Stimulated activated CD8-positive, alpha-beta memory T cell treated with anti-CD3 and anti-CD28 coated beads, Interleukin-4, amount 100 ng/mL, for 48 hours (primary cell): ENCODE measurements at places on chromosomes 4 and X.

DNA sequence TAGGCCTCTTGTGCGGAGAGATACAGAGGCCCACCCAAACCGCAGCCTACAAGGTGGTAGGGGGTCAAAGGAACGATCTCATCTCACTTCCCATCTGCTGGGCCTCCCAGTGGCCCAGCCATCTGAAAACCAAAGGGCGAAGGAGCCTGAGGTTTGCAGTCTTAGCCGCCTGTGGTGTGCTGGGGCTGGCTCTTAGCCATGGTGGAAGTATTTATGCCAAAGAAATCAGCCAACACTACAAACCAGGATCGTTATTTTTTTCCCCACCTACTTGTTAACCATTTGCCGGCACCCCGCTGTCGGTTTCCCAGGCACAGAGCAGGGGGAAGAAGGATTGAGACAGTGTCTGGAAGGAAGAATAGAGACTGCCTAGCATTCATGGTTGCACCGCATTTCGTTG, 30.9 kb upstream of the CDKL5 start:
- no peak for DNase-seq

DNA sequence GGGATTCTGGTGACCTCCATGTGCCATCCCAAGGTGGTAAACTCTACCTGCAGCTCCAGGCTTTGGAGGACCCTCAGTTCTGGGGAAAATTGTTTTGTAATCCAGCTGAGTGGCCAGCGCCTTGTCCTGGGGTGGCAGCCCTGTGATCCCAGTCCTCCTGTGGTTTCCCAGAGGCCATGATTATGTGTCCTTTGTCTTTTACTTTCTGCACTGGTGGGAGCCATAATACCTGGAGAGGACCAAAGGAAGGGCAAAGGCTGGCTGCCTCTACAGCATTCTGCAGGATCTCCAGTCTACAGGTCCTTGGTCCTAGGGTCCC, 64.0 kb downstream of the NBDY start:
- DNase-seq = no peak

- no peak for DNase-seq
These were observed 228.5 kb upstream of the RASGEF1B start for GRCh38 chr4:81700189-81700588.

DNA sequence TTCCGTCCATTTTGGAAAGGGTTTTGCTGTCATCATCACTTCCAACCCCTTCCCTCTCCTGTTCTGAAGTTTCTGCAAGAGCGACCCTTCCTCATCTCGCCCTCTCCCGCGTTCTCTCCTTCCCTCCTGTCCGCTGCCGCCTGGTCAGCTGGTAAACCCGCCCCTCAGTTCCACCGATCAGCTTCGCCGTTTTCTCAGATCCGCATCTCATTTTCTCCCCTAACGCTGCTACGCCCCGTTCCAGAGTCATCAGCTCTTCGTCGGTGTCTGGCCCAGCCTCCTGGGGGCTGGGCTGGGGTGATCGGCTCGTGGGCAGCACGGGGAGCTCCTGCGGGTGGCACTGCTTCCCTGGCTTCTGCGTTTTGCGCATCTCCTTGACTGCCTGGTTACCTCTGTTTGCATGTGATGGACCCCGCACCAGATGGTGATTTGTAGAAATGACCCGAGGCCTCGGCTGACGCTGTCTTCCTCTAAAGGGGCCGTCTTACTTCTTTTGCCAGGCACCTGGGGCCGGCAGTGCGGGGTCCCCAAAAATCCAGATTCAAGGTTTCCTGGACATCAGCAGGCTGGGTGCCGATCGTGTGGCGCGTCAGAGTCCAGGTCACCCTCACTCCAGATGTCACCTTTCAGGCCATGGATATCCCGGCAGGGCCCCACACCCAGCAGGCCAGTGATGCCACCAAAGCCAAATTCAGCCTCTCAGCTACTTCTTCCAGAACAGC, 13.4 kb downstream of the CTBP1 start:
- no peak for DNase-seq

DNA sequence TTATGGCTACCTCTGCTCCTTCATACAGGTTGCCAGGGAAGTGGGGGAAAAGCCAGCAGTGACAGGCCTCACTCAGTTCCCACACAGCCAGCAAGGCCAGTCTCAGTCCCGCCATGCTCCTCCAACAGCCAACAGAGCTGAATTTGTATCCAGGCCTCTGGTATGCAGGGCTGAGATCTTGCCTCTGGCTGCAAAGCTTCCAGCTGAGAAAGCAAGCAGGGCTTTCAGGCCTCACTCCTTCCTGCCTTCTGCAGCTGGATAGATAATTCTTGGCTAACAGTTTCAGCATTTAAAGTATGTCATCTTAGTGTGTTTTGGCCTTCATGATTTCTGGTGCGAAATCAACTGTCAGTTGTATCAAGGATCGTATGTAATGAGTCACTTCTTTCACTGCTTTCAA, 103.6 kb downstream of the GNL3L start:
- DNase-seq = no peak

DNA sequence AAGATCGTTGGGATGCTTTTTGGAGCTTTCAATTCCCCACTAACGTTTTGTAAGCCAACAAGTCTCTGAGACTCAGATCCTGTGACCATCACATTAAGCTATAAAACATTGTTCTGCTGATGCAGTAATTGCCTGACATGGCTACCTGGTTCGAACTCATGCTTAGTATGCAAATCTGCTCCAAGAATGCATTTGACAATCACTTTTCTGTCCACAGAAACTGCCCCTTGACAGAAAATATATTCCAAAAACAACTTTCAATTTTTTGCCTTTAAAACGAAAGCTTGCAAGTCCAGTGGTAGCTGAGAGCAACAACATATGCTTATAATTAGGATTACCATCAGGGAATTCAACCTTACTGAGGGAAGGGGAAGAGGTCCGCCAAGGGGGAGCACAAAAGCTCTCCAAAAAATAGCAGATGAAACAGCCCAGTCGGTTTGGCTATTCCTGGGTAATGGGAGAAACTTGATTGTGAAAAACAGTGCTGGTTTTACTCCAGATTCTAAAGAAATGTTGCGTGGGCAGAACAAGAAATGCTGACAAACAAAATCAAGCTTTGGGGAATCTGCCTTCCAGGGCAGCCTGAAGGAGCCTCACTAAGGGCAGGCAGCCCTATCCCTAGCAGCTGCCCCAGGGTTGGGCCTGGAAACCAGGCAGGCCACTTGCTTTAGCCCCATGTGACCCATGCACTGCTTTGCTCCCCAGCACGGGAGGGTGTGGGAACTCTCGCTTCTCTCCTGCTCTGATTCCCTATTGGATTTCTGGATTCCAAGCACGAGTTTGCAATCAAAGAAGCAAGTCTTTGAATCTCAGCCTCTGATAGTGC, 160.7 kb upstream of the LDB2 start:
- DNase-seq = no peak

DNA sequence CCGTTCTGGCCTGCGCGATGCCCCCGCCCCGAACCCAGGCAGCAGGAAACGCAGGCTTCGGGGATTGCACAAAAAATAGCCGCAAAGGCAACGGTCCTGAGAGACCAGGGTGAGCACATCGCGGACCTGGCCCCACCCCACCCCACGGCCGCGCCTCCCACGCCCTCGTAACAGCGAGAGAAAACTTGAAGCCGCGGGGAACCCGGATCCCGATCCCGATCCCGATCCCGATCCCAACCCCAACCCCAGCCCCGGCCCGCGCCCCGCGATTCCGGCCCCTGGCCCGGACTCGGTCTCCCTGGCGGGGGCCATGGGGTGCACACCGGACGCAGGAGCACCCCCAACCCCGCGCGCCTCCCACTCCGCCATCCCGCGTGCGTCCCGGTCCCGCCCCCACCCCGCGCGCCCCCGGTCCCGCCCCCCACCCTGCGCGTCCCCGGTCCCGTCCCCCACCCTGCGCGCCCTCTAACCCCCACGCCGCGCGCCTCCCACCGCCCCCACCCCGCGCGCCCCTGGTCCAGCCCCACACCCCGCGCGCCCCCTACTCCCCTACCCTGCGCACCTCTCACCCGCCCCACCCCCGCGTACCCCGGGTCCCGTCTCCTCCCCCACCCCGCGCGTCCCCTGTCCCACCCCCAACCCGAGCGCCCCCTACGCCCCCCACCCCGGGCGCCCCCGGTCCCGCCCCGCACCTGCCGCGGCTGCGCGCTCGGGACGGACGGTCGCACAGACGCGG, 29.0 kb downstream of the NOP14 start:
- DNase-seq = peak; percentile 70

GRCh38 chr4:108433832-108434231, 186.5 kb upstream of the RPL34 start:
- DNase-seq = no peak

- peak; percentile 37 for DNase-seq
These were observed 552 bp downstream of the ADH5 start for GRCh38 chr4:99088023-99088449.

- no peak for DNase-seq
These were observed 8.9 kb upstream of the ADGRG4 start for GRCh38 chrX:136291824-136292223.

GRCh38 chr4:7941111-7941964, 1.7 kb upstream of the AFAP1 start:
- no peak for DNase-seq

DNA sequence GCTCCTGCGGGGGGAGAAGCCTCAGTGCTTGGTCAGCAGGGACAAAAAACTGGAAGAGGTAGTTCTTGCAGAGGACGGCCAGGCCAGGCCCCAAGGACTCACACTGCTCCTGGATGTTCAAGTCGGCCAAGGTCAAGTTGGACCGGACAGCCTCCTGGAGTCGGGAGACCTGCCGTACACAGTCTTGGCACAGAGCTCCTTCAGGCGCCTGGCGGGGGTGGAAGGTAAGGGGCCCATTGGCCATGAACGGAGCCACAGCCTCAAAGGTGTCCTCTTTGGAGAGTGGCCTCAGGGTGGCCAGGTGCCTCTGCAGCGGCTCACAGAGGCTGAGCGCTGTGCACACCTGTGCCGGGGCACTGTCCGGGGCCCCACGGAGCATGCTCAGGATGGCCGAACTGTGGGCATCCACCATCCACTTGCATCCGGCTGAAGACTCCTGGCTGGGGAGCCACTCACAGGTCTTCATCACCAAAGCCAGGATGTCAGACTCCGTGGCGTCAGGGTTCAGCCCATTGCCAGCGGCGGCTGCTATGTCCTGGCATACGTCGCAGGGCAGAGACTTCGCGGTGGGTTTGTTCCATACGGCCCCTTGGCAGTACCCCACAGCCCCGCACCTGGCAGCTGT, 477 bp downstream of the PSAPL1 start:
- no peak for DNase-seq

- no peak for DNase-seq
These were observed 227.4 kb upstream of the BCOR start for GRCh38 chrX:40325161-40325560.

DNA sequence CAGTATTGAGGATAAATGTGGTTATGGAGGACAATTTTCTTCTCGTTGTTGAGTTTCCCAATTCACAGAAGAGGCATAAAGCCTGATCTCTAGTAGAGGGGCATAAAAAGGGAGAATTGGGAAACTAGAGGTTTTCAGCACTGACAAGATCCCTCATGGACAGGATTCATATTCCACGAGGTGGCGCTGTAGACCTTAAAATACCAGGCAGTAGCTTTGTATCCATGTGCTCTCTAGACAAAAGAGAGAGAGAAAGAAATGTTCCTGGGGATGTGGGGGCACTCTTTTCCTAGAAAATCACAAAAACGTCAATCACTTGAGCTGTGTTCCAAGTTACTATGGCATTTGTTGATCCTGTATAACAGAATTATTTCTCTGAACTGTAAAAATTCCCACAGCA, 128.3 kb downstream of the MAGEE1 start:
- peak; percentile 30 for DNase-seq

- no peak for DNase-seq
These were observed 6.2 kb downstream of the JADE3 start for GRCh38 chrX:46918434-46918833.

- DNase-seq = no peak
These were observed 101.2 kb upstream of the DUSP21 start for GRCh38 chrX:44742480-44743155.

DNA sequence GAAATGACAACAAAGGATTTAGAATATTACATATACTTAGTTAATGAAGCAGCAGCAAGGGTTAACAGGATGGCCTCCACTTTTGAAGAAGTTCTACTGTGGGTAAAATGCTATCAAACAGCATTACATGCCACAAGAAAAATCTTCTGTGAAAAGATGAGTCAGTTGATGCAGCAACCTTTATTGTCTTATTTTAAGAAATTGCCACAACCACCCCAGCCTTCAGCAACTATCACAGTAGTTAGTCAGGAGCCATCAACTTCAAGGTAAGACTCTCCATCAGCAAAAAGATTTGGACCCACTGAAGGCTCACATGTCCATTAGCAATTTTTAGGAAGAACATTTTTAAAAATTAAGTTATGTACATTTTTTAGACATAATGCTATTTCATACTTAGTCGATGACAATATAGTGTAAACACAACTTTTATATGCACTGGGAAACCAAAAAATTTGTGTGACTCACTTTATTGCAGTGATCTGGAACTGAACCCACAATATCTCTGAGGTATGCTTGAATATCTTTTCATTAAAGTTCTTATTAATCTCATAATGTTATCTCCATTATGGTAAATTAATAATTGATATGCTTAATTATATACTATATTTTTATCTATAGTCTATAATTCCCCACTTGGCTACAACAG, 81.2 kb downstream of the SPCS3 start:
- no peak for DNase-seq

GRCh38 chr4:110109455-110109854, 89.0 kb downstream of the ELOVL6 start:
- DNase-seq = no peak

DNA sequence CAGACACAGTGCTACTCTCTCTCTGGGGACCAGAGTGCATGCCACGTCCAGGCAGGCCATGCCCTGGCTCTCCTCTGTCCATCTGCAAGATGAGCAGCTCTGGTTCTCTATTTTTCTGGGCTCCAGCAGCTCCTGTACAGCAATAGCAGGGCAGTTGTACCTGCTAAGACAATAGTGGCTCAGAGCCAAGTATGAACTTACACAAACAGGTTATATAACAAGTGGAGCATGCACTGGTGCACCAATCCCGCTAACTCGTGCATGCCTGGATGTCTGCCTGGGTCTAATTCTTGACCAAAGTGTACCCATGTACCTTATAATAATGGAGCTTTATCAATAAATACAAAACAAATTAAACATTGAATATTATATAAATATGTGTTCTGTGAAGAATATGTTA, 392.3 kb downstream of the CENPC start:
- no peak for DNase-seq

DNA sequence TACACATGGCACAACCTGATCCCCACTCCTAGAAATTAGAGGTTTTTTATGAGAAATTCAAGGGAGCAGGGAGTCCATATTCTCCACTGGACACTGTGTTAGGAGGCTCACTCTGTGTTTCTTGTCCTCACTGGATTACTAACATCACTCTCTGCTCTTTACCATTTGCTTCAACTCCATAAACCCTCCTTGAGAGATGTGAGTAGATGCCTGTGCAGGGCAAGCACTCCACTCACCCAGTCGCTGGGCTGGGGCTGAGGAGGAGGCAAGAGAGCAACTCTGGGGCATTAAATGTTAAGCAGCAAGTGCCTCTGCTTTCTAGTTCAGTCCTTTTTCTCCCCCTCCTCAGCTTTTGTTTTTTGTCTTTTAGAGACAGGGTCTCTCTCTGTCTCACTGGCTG, 115.1 kb downstream of the LARP7 start:
- no peak for DNase-seq

GRCh38 chr4:8876982-8877779, 5.5 kb upstream of the HMX1 start:
- DNase-seq = no peak
